ENCODE measurements at places on chromosomes 4 and X.

DNA sequence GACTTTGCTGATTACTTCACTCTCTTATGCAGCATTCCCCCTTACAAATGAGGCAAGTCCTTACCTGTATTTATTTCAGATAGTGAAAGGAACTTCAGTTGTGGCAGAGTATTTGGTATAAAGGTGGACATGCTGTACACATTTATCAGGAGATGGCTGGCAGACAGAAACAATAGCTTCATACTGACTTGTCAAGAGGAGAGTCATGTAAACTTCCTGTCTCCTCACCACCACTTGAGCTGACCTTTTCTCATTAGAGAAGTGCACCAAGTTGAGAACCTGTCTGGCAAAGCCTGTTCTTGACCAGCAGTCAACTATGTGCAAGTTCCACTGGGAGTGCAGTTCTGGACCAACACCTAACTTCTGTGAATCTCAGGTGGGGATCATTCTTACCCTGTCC is 80.8 kb downstream of the LARP1B start:
- no peak for DNase-seq

DNA sequence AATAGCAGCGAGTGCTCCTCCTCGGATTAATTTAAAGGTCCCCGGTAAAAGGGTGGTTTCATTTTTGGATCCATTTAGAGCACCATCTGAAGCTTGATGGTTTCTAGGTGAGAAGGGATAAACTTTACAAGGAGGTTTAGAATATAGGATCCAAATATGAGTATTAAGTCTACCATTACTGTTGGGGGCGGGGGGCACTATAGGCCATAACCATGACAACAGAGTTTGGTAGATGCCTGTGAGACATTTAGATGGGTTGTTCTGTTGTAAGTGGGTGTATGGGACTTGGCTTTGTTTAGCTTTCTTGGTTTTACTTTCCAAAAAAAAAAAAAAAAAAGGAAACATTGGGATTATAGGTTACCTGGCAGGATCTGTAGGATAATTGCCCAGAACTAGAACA is 92.7 kb downstream of the TENT5D start:
- DNase-seq, result no peak

DNA sequence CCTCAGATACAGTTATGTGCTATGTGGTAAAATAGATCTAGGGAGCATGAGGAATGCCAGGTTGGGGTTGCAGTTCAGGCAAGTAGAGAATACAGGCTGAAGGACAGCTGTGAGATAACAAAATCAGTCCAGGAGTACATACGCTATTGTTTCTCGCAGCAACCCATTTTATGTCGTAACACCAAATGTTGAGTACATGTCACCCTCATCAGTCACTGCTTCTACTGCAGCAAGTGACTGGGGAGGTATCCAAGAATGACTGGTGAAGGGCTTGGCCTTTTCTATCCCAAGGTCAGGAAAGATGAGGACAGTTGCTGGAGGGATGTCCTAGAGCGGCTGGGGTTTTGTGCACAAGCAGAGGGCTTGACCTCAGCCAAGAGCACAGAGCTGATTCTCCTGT is 172.1 kb downstream of the CBR4 start:
- no peak for DNase-seq

- no peak for DNase-seq
These were observed 202.7 kb downstream of the OR13H1 start for GRCh38 chrX:131746491-131746968.

DNA sequence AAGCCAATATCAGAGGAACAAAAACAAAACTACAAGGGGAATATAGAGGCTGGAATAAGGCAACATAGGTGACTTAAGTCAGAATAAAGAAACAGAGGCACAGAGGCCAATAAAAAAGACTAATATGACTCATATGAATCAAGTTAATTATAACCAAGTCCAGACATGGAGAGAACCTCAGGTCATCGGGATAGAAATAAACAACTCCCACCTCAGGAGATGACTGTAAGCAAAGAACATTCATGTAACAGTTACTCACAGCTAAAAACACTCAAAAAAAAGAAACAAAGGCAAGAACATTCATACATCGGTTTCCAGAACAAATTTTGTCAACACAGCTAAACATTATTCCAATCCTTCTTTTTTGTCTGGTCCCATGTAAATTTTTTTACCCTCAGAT is 60.3 kb upstream of the RXFP1 start:
- DNase-seq, result no peak

DNA sequence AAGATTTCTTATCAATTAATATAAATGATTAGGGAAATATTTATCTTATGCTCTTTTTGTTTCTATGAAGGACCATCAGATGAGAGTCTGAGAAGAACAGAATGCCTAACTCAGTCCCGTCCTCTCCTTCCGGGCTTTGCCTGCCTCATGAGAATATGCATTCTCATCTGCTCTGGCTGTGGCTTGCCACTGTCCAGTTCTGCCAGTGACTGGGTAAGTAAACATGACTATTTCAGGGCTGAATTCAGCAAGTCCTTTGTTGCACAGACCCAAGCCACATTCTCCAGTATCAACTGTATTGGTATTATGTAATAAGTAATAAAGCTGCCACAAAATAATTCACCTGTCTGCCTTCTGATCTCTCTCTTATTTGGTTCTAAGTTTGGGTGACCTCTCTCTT is 110.7 kb downstream of the WDFY3 start:
- DNase-seq, result no peak

GRCh38 chr4:110669663-110670062 is 46.8 kb upstream of the PITX2 start:
- DNase-seq, result no peak

- no peak for DNase-seq
These were observed 2.3 kb downstream of the FBXL5 start for GRCh38 chr4:15652841-15653240.

- no peak for DNase-seq
These were observed 127.7 kb downstream of the IRF2 start for GRCh38 chr4:184346682-184347081.

- no peak for DNase-seq
These were observed 1963.1 kb upstream of the TENM3 start for GRCh38 chr4:180280076-180280475.

- no peak for DNase-seq
These were observed 353.3 kb upstream of the EMCN start for GRCh38 chr4:100870940-100871772.

DNA sequence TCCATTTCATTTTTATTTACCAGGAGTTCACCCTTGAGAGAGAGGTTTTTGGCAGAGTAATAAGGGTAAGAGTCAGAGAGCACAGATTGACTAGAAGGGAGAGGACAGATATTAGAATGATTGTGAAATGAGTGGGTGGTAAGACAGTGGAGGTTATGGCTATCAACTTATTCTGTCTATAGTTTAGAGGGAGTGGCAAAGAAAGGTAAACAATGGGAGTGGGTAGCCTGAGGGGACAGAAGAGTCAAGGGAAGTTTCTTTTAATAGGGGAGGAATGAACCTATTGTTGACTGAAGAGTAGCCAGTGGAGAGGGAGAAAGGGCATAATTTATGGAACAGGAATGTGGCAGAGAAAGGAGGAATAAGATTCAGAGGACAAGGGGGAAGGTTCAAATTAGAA is 186.5 kb upstream of the NRK start:
- no peak for DNase-seq

DNA sequence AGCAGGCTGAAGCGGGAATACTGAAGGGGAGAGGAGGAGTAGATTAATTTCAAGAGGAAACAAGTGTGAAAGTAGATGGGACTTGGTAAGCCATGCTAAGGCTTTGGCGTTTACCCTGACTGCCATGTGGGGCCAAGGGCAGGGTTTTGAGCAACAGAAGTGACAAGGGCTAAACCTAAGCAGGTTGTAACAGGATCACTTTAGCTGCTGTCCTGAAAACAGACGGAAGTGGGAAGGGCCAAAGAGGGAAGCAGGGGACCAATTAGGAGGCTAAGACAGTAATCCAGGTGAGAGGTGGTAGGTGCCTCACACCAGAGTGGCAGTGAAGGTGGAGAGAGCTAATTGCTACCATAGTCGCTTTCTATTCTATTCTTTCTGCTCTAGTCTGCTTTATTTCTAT is 166.5 kb downstream of the PJA1 start:
- no peak for DNase-seq

DNA sequence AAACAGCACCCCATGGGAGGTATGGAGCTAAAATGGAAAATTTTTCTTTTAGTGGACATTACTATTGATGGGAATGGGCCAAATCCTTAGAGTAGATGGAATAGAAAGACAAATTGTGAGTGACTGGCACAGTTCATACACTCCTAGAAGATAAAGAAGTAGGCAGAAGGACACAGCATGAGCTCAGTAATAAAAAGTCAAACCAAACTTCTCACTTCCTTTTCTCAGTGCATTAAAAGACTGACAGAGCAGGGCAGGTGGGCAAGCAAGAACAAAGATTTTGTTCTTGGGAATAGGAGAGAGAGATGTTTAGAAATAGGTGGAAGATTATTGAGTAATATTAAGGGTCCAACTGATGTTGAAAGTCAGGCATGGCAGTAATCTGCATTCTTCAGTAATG is 132.5 kb downstream of the ATP10D start:
- DNase-seq, result no peak

- no peak for DNase-seq
These were observed 133.0 kb downstream of the KLHL8 start for GRCh38 chr4:87087420-87087819.

GRCh38 chr4:53040851-53041250 is 178.7 kb downstream of the RASL11B start:
- no peak for DNase-seq

GRCh38 chr4:5666741-5667140 is 41.6 kb downstream of the EVC2 start:
- no peak for DNase-seq

DNA sequence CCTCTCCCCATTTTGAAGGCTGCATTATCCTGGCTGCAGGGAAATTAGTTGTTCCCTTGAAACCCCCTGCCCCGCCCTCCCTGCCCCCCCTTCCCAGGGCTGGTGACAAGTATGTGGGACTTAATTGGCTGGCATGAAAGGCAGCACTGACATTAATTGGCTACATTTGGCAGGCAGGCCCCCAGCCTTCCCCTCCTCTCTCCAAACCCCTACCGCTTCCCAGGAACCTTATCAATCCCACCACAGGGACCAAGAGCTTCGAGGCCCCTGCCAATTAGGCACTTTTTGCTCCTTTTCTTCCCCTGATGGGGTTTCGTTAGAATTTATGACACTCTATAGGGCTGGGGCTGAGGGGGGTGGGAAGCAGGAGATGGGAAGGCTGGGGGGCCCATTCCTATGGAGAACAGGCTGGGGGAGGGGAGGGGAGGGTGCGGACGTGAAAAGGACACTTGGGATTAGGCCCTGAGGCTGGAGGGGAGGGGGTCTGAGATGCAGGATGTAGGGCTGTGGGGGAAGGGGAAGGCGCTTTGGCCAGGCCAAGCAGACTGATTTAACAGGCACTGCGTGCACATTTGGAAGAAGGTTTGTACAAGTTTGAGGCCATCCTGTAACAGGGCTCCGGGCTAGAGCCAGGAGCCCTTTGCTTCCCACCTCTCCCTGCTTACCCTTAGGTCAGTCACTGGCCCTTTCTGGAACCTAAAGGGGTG is 52.2 kb downstream of the EFNB1 start:
- no peak for DNase-seq

GRCh38 chrX:71533516-71533850 is 579 bp downstream of the OGT start:
- DNase-seq, result no peak

- DNase-seq, result no peak
These were observed 55.7 kb downstream of the METTL14 start for GRCh38 chr4:118740869-118741268.

DNA sequence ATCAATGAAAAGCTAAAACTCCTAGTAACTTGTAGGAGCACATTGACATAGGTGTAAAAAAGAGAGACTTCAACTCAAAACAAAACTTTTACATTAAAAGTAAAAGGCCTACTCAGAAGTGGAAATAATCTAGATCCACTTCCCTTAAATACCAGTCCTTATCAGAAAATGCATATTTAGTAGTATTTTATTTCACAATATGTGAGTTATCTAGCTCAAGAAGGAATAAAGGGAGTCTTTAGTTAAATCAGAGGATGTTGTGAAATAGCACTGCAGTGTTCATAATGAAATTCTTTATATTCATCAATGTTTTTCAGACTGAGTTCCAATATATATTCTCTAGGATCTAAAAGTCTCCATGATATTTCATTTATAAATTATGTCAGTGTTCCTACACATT is 715.0 kb downstream of the GRID2 start:
- no peak for DNase-seq

DNA sequence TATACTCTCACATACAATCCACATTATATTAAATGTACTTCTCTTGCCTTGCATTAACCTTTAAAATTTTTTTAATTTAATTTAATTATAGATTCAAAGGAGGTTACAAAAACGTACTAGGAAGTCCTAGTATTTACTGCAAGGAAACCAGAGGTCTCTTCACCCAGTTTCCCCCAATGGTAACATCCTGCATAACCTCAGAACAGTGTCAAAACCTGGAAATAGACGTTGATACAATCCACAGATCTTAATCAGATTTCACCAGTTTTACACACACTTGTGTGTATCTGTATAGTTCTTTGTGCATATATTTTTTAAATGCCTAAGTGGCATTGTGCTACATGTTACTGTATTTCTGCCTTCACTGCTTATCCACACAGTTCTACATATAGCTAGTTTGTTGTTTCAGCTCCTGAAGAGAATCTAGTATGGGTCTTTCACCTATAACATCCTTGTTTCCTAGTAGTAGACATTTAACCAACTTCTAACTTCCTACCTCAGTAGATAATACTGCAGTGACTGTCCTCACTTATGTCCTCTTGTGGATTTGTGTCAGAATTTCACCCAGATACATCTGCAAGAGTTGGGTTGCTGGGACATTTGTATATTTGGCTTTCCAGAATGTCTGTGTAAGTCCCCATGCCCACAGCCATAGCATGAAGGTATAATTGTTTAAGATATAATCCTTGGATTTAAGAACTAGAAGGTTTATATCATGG is 103.2 kb downstream of the NFKB1 start:
- no peak for DNase-seq

DNA sequence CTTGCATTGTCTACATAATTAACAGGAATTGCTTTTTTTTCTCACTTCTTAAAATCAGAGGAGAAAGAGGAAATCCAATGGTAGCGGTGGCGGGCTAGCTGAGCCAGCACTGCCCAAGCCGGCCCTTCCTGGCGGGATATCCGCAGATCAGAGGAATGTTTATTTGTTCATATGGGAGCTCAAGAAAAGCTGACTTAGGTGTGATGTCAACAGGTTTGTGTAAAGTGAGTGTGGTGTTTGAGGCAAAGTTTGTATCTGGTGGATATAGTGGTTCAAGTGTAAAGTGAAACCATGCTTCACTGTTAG is 466 bp upstream of the SLC39A8 start:
- DNase-seq, result no peak

GRCh38 chrX:123993904-123994635 is 32.6 kb downstream of the STAG2 start:
- no peak for DNase-seq

DNA sequence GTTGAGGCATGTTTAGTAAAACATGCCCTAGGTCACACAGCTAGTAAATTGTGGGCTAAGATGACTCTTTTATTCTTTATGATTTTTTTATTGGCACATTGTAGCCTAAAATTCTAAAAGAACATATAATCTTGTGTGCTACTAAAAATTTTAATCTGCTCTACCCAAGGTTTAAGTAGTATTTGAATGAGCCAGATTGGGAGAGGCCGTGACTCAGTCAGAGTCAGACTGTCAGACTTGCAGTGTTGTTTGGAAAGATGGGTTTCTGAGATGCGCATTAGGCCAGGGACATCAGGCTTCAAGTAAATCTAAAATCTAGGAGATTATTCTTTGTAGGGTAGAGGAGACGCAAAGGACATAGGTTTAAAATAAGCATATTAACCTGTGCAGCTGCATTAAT is 30.7 kb upstream of the TMPRSS11E start:
- DNase-seq, result no peak

GRCh38 chrX:143634309-143634662 is 1.6 kb downstream of the SLITRK4 start:
- no peak for DNase-seq

GRCh38 chr4:113436360-113436759 is 325.2 kb downstream of the CAMK2D start:
- peak; percentile 3 for DNase-seq
